GF-D8 (cell line): ENCODE measurements at places on chromosomes 7 and 10.

DNA sequence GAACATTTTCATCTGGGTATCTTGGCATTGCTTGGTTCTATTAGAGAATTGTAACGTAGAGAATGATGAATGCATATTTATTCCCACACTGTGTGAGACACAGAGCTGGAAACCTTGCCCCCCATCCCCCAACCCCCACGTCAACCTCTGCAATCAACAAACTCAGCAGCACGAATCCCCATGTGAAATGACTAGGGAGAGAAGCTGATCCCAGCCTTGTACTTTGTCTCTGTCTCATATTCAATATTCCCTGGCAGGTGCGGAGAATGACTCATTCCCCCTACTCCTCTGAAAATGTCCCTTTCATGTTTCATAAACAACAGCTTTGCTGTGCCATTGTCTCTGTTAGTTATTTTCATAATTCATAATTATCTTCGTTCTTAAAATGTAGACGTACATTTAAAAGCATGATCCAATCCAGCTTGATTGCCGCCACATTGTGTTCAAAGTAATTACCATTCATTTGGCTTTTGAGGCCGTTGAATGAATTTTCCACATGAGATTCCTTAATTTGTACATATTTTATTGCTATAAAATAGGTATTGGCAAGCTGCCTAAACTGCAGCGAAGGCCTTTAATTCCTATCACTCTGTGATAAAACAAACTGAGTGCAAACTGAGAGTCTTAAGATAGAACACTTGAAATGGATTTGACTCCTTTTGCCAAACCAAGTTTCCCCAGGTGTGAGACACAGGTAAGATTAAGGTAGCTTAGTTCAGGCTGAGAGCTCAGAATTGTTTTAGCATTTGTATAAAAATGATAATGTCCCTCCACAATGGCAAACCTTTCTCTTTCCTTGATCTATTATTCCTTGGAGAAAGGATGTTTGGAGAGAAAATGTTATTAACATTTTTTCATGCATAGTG lies 920.2 kb downstream of the TYW1 start:
- no peak for DNase-seq

DNA sequence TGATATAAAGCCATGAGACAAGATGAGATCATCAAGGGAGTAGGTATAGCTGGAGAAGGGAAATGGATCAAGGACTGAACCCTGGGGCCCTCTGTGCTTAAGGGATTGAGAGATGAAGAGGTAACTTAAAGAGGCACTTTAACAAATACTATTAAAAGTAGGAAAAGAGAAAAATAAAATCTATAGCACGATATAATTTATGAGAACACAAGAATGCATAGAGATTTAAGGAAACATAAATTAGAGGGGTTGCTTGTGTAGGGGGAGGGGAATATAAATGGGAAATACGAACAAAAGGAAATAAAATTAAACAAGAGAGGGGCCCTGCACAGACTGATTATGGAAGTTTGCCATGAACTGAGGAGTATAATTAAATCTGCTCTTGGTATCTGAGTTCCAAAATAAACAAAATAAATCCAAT lies 15.6 kb upstream of the LRRC17 start:
- DNase-seq = no peak

DNA sequence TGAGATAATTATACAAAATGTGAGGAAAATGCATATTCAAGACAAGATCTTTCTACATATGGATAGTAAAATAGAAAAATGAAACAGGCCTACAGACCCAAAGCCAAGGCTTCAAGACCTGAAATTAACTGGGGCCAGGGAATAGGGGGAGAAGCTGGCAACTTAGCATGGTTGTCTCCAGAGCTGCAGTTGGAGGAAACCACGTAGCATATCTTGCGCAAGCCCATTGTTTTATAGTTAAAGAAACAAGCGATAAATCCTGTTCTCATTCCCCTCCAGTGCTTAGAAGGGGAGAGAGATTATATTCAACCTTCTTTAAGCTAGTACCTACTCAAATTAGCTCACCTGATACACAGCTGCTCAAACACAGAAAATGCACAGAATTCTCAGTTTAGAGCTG lies 197.1 kb downstream of the SORCS1 start:
- no peak for DNase-seq

GRCh38 chr7:75879771-75880184 lies 944 bp downstream of the RHBDD2 start:
- DNase-seq = peak; percentile 52

DNA sequence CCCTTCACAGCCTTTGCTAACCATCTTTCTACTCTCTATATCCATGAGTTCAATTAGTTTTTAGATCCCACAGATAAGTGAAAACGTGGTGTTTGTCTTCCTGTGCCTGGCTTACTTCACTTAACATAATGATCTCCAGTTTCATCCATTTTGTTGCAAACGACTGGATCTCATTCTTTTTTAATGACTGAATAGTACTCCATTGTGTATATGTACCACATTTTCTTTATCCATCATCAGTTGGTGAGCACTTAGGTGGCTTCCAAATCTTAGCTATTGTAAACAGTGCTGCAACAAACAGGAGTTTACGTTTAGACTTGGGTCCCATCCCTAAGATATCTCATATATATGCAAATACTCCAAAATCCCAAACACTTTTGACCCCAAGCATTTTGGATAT lies 9.1 kb downstream of the CDC123 start:
- no peak for DNase-seq

GRCh38 chr10:31808258-31809218 lies 120.1 kb downstream of the ARHGAP12 start:
- no peak for DNase-seq

DNA sequence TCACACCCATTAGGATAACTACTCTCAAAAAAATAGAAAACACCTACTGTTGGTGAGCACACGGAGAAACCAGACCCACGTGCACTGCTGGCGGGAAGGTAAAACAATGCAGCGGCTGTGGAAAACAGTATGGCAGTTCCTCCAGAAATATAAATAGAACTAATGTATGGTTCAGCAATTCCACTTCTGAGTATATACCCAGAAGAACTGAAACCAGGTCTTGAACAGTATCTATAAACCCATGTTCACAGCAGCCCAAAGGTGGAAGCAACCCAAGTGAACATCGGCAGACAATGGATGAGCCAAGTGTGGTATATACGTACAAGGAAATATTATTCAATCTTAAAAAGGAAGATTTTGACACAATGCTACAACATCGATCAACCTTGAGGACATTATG lies 164.7 kb downstream of the ZMYND11 start:
- DNase-seq = no peak

DNA sequence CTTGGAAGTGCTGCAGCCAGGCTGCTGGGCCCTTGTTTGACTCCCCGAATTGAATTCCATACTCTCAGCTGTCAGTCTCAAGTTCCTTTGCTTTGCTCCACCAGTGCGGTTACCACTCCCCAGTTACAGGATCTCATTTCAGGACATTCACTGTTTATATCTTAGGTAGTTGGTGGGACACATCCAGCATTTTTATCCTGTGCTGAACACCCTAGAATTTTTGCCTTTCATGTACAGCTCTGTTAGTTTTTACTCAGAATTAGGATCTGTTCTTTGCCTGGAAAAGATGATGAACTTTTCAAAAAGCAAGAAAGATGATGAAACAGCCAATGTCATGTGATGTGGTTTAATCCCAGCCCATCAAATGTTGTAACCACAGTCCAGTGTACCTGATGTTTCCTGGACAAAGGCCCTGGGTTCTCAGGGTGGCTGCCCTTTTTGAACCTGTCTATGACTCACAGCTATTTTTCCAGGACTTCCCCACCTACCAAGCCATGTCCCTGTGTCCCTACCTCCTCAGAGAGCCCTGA lies 149.7 kb downstream of the NOC3L start:
- DNase-seq = no peak

DNA sequence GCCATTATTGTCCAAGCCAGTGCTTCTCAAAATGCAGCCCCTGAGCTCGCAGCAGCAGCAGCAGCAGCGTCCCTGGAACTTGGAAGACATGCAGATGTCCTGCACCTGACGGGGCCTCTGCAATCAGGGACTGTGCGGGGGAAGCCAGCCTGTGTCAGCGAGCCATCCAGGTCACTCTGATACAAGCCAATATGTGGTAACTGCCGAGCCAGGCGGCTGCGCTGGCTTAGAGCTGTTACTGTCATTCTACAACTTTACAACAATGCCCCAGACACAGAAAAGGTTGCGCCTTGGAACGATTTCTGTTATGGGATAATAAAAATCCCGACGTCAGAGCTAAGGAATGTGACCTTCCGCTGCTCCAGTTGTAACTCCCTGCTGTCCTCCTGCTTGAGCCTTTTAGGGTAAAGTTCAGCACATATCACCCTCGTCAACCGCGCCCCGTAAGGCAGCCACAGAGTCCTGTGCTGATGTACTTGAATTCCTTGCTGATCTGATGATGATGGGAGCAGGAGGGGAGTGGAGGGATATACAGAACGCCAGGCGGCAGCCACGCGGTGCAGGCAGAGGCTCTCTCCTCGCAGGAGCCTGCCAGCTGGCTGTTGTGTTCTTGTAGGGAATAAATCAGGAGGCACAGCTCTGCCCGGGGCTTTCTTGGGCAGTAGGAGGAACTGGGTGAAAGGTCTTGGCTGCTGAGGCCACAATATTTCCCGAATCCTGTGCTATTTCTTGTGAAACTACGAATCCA lies 20.0 kb upstream of the CRYGN start:
- DNase-seq = no peak

DNA sequence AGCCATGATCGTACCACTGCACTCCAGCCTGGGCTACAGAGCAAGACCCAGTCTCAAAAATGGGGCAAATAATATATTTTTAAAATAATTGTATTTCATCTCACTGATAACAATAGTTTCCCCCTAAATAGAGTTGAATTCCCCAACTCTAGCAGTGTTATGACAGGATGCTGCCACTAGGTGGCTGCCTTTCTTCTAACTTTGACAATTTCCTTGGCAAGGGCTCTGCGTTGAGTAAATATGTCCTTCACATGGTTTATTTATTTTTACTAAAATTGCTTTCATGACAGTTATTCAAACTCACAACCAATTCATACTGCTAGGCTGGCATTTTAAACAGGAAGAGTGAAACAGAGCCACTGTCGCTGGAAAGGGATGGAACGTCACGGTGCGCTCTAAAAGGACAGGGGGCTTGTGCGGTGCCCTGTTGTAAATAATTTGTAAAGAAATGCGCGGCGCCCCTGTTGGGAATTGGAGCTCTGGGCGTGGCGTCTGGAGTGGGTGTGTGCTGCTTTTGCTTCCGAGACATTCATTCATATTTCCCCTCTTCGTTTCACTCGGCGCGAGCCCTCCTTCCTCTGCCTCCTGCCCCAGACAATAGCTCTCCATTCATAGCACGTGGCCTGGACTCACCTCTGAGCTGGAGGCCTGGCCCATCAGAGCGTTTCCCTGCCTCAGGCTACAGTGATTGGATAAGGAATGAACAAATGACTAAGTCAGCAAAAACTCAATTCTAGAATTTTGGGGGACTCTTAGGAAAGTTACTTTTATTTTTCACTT lies 20.5 kb upstream of the PITRM1 start:
- DNase-seq = no peak
